NCI-H2081 (cell line): ENCODE measurements at places on chromosomes 7 and 10.

DNA sequence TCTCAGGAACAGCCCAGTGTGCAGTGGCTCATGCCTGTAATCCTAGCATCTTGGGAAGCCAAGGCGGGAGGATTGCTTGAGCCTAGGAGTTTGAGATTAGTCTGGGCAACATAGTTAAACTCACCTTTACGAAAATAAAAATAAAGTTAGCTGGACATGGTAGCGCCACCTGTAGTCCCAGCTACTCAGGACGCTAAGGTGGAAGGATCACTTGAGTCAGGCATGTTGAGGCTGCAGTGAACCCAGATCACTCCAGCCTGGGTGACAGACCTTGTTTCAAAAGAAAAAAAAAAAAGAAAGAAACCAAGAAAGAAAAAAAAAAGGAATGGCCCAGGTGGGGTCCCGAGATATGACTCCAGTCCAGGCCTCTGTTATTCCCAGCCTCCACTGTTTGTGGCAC lies 96.6 kb downstream of the SLC25A13 start:
- DNase-seq, result no peak

- peak; percentile 19 for DNase-seq
Measured at GRCh38 chr7:105655500-105656380, 74.4 kb upstream of the EFCAB10 start.

DNA sequence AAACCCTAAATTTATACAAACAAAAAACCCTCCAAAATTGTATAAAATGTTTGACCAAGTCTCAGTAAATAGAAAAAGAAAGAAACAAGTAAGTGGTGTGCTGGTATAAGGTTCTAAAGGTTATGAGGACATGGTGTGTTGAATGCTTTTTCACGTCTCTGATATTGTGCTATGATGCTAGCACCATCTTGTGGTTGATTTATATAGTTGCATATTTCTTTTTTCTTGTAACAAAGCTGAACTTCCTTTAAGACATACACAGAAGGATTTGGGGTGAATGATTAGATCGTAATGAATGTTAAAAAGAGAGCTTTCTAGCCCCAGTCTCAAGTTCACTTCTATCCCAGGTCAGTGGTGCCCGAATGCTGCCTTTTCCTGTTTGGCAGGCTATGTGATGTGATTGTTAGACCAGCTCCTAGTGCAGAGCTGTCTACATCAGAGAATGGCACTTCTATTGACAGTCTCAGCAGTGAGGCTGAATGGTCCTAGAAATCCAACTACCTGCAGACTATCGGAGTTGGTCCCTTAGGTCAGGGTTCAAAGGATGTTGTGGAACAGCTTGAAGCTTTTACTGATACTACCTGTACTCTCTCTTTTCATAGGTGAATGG lies 25.0 kb downstream of the VTI1A start:
- no peak for DNase-seq

DNA sequence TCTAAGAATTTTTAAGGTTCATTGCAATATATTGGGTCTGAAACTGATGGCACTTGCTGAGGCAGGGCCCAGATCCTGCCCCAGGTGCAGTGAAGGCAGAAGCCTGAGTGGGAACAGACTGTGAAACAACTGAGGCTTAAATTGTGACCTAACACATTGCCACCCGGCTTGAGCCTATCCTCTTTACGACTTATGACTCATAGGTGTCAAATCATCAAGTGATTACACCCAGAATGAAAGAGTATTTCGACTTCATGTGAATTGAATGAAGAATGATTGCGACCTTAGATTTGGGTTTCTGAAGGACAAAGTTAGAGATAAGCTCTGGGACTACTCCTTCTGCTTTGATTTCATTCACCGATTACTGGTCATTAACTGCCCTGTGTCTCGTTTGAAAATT lies 200.9 kb downstream of the CREB5 start:
- DNase-seq, result no peak

DNA sequence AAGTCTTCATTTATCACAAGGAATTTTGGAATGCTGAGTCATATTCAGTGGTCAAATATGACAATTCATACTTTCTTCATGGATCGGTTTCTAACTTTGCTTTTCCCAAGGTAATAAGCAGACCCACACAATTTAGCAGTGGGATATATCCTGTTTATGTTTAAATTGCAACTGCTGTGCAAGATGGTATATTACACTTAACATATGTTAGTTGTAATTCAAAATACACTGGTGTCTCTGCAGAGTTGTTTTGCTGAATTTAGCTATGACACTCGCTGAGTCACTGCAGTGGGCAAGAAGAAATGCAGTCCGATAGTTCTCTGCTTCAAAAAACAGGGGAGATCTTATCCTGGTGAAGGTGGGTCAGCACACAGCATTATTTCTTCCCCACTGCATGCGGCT lies 194.8 kb upstream of the PTN start:
- no peak for DNase-seq

- no peak for DNase-seq
Measured at GRCh38 chr10:48576501-48576900, 28.4 kb downstream of the ARHGAP22 start.

- no peak for DNase-seq
Measured at GRCh38 chr10:113216102-113216501, 266.1 kb downstream of the TCF7L2 start.
